ENCODE measurements at places on chromosomes 2 and 18.
A peak's percentile ranks its signal among the peaks of the same experiment; 100 is the strongest.

- DNase-seq: no peak
Measured at GRCh38 chr2:97754690-97755346, 41.4 kb downstream of the ZAP70 start.

DNA sequence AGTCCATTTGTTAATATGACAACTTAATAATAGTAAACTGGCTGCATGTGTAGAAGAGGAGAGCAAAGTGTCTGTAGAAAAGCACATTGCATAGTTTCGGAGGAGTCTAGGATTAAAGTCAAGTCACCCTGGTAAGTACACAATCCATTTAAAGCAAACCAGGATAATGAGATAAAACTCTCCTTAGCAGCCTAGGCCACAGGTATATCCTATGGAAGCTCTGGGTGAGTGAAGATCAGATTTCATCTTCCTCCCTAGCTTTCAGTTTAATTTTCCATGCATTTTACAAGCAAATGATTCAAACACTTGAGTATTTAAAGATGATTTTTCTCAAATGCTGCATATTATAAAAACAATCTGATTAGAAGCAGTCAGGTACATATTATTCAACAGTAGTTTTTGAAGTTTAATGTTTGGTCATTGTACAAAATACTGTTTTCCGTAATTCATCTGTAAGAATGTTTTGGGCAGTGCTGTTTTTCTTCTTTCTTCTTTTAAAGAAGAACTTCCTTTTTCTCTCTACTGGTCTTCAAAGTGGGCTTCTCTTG lies 10.2 kb downstream of the CERS6 start:
- DNase-seq: no peak

GRCh38 chr2:188333751-188334524 lies 42.3 kb downstream of the GULP1 start:
- no peak for DNase-seq

- no peak for DNase-seq
Measured at GRCh38 chr2:28350791-28351285, 41.8 kb upstream of the FOSL2 start.

- DNase-seq: no peak
Measured at GRCh38 chr18:48208432-48209140, 200.6 kb downstream of the ZBTB7C start.

- DNase-seq: peak; percentile 39
Measured at GRCh38 chr2:7031547-7032245, 114.5 kb downstream of the RNF144A start.

DNA sequence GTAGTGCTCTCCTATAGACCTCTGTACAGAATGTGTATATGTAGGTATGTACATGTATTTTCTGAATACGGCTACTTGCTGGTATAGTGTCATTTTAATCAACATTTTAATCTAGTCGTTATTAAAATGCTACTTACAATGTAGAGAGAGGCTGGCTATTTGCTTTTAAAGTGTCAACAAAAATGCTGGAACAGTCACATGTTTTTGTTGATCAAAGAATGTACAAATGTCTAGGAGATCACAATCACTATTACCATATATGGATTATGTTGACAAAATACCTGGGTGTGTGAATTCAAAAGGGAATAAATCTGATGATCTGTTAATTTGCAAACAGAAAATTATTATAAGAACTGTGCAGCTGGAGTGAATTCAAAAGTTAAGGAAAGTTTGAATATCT lies 170.3 kb downstream of the CAMKMT start:
- DNase-seq: no peak

DNA sequence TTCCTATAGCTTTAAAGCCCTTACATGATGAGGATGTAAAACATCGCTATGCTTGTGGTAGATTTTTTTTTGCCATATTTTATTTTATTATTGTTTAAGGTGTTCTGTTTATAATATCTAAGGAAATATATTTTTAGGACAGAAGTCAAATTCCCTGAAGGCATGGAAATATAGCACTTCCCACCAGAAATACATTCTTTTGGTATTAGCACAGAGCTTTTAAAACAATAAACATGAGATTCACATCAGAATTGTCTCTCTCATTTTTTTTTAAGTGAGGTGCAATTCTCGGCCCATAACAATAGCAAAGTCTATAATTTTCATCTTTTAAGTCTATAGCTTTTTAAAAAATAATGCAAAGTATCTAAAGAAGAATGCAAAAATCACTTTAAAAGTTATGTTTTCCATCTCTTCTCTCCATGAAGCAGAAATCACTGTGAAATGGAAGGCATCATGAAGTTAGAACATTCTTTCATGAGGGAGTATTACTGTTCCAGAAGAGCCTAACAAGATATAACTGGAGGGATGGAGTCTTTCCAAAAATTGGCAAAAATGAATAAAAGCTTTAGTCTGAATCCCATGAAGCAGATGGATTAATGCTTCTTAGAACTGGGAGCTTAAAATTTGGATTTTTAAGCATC lies 283.6 kb upstream of the TRIB2 start:
- DNase-seq: no peak

DNA sequence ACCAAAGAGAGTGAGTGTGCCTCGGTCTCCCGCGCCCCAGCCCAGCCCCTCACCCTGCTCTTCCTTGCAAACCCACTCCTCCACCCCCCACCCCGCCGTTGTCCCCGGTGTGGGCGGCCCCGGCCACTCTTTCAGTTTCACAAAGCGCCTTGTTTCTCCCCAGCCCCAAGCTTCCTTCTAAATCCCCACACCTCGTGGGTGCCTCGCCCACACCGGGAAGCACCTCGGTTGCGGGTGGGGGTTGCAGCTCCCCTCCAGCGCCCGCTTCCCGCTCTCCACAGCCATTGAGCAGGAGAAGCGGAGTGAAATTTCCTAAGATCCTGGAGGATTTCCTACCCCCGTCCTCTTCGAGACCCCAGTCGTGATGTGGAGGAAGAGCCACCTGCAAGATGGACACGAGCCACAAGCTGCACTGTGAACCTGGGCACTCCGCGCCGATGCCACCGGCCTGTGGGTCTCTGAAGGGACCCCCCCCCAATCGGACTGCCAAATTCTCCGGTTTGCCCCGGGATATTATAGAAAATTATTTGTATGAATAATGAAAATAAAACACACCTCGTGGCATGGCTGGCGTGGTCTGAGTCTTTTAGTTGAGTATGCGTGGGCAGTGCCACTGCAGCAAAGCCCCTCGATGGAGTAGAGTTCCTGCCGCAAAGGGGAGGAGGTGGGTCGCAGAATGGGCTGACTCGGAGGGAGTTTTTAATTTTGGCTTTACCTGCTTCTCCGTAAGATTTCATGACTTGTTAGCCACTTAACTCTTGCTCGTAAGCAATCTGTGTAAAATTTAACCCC lies 848 bp downstream of the TMSB10 start:
- DNase-seq: peak; percentile 58

DNA sequence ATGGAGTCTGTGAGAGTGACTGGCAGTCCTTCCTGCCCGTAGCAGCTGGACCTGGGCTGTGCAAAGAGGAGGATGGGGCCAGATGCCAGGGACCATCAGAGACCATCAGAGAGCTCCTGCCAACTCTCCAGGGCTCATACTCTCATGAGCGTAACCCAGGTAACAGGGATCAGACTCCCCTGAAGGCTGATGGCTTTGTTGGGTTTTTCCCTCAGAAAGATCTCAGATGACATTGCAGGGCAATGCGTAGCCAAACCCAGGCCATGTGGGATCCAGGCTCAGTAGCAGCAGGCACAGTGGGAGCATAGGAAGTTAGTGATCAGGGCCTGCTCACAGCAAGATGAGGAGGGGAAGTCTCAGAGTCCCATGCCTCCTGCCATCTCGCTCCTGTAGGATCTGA lies 218.0 kb downstream of the LOXHD1 start:
- no peak for DNase-seq

DNA sequence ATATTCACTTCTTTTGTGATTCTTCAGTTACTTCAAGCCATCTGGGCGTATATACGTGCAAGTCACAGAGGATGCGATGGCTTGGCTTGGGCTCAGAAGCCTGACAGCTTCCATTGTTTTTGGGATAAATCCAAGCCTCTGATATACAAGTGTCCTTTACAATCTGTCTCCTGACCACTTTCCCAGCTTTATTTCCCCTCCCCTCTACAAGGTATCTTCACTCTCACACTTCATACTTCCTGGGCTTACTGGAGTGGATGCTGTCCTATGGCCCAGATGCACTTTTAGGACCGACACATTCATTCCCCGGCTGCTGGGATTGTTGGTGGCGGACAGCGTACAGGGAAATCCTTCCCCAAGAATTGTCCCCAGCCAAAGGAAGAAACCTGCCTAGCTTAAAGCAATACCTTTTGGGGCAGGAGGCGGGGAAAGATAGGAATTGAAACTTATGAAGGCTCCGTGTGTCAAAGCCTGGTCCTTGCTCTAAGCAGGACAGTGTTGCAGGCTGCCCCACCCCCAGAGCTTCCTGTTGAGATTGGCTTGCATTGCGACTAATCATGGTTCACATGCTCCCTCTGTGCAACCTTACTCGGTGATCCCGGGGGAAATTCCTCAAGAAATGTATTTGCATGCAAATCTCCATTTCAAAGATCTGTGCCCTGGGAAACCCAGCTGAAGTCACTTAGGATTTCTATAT lies 802.9 kb upstream of the ID2 start:
- DNase-seq: no peak

DNA sequence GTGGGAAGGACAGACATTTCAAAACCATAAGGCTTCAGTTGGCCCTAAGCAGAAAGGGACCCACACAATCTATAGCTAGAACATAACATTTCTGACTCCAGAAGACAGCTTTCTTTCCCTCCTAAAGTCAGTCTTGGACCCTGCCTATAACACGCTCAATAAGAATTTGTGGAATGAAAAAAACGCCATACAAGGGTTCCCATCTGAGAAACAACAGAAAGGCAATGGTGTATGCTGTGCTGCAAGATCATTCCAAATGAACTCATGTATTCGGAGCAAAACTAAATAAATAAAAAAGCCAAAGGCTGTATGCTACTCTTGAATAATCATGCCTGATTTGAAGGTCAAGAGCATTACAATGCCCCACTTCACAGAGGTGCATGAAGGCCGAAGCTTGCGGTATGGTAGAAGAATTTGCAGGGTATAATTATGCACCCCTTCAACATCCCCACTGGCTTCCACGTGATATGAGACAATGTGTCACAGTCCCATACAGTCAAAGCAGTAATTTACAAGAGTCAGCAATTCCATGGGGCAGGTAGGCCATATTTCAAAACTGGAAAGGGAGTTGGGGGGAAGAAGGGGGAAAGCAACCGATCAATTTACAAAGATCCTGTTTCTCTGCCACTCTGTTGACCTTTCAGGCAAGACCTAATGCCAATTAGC lies 61.4 kb upstream of the SLC14A2 start:
- DNase-seq: no peak

DNA sequence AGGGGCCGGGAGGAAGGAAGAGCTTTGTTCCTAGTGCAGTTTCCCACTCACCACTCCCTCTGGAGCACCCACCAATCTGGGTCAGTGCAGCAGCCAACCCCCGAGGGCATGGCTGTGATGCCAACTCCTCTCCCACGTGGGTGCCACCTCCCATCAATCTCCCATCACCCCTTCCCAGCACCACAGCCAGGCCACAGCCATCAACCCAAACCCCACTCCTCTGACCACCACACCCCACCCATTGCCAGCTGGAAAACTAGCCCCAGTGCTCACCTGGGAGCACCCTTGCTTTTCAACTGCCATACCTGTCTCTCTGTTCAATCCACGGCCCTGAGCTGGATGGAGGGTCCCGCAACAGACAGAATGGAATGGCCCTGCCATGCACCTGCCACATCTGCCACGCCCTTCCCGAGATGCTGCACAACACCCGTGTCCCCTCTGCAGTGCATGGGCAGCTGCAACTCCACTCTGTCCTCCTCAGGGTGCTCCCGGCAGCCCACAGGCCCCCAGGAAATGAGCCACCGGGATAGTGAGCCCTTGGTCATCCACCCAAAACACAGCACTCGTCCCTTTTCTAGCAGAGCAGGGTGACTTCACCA lies 112.4 kb upstream of the ID2 start:
- DNase-seq: no peak

DNA sequence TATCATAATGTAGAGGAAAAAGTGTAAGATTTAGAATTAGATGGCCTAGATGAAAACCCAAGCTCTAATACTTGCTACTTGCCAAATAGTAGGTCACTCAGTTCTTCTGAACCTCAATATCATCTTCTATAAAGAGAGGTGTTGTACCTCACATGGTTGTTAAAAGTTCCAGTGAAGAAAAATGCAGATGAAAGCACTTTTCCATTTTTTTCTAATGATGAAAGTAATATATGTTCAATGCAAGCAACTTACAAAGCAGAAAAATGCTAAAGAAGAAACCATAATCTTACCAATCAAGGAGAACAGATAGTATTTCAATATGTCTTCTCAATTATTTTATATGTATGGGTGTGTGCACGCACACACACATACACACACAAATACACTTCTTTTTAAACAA lies 52.7 kb upstream of the TMEM17 start:
- DNase-seq: no peak

- no peak for DNase-seq
Measured at GRCh38 chr18:13585379-13586153, 140.8 kb downstream of the FAM210A start.

GRCh38 chr2:177250461-177250860 lies 14.1 kb downstream of the NFE2L2 start:
- no peak for DNase-seq

DNA sequence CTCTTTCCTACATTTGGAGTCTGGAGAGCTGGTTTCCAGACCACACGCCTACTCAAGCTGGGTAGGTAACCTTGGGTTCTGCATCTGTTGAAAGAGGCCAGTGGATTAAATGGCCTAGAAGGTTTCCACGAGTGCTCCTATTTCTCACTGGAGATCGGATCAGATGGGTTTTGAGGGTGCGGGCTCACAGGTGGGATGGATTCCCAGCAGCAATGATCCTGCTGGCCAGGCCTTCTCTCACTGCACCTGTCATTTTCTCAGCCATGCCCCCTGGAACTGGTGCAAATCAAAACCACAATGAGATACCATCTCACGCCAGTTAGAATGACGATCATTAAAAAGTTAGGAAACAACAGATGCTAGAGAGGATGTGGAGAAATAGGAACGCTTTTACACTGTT lies 747.5 kb upstream of the RAB6C start:
- no peak for DNase-seq

GRCh38 chr2:29065068-29065811 lies 9.1 kb downstream of the PCARE start:
- no peak for DNase-seq

- DNase-seq: no peak
Measured at GRCh38 chr2:15539999-15540398, 21.1 kb downstream of the NBAS start.

DNA sequence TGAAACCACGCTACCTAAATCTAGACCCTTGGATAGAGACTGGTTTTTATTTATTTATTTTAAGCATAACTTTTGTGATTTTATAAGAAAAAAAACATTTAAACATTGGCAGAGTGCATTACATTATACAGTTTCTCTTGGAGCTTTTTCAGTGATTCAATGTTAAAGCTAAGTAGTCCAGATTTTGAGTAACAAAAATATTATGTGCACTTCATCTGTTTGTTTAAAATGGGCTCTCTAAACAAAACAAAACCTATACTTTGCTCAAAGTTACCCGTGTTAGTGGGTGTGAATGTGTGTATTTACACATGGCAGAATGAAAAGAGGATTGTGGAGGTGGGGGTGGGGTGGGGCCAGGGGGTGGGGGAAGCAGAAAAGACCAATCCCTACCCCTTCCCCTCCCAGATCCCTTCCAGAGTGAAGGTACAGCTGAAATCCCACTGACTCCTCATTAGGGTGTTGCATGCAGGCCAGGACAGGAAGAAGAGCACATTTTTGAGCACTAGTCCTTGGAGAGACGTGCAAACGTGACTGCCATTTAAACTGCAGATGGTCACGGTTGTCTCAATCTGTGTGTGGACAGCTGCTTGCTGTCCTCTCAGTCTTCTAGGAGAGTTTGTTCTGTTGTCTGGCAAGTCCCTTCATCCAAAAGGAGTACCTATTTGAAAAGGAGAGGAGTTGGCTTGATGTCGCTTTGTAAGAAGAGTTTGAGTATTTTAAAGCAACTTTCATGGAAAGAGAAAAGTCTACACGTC lies 303.0 kb downstream of the ICOS start:
- DNase-seq: no peak
